ENCODE measurements at places on chromosomes 3 and 15.

GRCh38 chr3:120555657-120556509 lies 40.3 kb upstream of the NDUFB4 start:
- no peak for DNase-seq

- DNase-seq = no peak
Measured at GRCh38 chr3:49709852-49710251, 9.6 kb downstream of the AMIGO3 start.

GRCh38 chr3:72279068-72279604 lies 494.2 kb upstream of the PROK2 start:
- no peak for DNase-seq

- no peak for DNase-seq
Measured at GRCh38 chr3:197847866-197848401, 56.9 kb downstream of the LRCH3 start.

- no peak for DNase-seq
Measured at GRCh38 chr3:37338500-37338899, 164.1 kb upstream of the LRRFIP2 start.

DNA sequence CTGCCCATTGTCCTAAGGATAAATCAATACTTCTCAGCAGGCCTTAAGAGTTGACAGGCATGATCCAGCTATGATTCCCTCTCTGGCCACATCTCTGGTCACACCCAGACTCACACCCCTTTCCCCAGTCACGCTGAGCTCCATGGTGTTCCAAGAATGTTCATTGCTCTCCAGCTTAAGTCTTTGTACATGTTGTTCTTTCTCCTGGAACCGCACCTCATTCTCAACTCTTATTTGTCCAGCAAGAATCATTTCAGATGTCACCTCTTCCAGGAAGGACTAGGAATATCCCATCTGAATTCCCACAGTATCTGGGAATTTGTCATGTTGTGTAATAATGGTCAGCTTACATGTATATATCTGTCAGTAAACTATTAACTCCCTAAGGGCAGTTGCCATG lies 118.3 kb upstream of the GALNT15 start:
- DNase-seq = no peak

- no peak for DNase-seq
Measured at GRCh38 chr3:58647381-58648141, 19.0 kb downstream of the FAM3D start.

- DNase-seq = no peak
Measured at GRCh38 chr3:43727930-43728329, 37.2 kb downstream of the ABHD5 start.

GRCh38 chr3:136982033-136982432 lies 24.2 kb downstream of the IL20RB start:
- no peak for DNase-seq

GRCh38 chr15:47669221-47669620 lies 48.1 kb upstream of the SEMA6D start:
- DNase-seq = no peak

DNA sequence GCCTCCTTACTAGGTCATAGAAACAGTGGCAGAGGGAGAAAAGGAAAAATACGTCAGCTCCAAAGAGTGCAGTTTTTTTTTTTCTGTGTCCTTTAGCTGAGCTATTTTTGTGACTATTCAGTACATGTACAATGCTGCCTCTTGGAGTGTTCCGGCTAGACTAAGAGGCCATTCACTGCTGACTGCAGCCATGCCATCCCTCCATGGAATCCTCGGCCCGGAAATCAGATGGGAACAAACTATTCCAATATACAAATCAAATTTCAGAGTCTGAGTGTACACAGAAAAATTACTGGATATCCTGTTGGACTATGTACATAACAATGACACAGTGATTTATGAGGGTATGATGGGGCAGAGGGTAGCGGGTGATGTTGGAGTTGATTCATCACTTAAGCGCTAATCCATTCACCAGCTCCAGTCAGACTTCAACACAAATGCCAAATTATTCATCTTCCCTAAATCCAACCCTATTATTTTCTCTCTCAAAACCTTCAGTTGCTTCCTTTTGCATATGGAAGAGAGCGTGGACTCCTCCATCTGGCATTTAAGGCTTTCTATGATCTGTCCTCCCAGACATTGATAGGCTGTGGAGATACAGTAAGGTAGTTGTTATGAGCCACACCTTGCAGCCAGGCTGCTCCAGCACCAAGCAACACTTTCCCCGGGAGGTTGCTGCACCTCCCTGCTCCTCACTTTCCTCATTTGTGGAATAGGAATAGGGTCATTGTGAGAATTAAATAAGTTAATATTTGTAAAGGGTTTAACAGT lies 109.1 kb downstream of the LPP start:
- DNase-seq = peak; percentile 48

DNA sequence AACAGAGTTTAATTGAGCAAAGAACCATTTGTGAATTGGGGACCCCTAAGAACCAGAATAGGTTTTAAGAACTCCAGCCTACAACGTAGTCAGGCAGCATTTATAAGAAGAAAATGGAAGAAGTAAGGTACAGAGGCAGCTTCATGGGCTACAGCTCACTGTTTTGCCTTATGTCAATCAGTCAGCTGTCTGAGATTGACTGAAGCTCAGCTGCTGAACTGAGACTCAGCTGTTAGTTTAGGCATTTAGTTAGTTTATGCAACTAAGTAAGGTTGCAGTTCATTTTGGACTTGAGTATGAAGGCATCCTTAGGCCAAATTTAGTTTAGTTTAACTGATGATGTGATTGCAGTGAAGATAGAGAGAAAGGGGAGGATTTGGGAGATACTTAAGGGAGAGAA lies 34.1 kb upstream of the RASA2 start:
- no peak for DNase-seq

DNA sequence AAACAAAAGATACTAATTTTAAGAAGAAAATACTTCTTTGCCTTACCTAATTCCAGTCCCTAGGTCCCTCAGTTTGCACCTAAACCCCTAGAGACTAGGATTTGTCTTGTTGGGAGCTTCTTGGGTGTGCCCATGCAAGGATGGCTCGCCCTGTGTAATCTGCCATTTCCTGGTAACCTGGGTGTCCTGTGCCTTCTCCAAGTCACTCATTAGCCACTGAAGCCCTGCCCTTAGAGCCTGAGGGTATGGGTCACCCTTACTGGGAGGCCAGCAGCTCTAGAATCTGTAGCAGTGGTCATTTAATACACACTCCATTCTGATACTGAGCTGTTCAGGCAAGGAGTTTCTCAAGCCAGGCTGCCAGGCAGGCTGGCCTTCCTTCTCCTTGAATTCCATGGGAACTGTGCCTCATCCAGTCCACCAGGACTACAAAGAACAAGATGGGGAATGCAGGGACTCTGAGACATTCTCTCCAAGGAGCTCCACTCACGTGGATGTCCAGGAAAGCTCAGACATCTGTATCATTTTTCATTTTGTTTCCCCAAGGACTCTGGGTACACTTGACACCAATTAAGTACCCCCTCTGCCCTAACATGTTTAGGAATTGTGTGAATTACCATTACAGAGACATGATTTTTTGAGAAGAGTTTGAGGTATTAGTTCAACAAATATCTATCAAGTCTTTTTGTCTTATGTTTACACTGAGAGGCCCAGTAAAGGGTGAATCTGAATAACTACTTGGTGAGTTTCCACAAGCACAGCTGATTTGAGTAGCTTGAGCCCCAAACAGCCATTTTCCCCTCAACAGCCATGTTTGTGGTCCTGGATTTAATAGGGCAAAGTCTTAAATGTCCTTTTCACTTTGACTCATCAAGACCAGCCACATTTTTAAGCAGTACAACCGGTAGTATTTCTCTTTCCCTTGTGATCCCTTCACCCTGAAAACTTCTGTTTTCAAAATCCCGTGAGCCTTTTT lies 52.6 kb downstream of the ARNT2 start:
- DNase-seq = no peak

DNA sequence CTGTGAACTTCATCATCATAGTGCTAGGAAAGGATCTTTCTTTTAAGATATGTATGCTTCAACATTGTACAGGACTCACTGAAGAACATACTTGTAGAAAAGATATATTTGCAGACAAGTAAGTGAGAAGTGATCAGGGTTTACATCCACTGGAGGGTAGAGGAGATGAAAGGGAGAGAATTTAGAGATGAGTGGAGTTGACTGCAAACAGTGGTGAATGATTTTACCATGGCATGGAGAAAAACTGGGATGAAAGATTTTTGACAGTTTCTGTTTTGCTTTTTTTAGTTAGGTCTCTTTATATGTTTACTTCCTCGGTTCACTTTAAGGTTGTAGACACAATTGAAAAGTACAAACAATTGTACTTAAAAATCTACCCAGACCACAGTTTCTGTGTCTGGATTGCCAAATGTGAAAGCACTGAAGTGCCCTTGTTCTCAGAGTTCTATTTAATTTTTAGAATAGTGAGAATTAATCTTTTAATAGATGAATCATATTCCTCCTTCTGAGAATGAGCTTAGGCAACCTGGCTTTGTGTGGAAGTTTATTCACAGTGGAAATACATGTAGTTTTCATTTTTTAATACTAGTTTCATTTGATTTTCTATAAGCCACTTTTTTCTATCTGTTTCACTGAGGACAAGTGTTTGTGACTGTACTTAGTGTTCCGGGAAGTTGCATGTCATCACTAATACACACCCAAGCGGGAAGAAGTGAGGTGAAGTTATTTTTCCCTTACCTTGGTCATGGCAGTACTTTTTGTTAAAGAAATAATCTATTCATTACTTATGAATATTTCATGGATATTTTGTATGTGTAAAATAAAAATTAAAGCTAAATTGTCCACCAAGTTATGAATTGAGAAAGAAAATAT lies 1.8 kb upstream of the GPR171 start:
- DNase-seq = no peak

- DNase-seq = no peak
Measured at GRCh38 chr3:151697496-151697895, 36.2 kb upstream of the AADACL2 start.

DNA sequence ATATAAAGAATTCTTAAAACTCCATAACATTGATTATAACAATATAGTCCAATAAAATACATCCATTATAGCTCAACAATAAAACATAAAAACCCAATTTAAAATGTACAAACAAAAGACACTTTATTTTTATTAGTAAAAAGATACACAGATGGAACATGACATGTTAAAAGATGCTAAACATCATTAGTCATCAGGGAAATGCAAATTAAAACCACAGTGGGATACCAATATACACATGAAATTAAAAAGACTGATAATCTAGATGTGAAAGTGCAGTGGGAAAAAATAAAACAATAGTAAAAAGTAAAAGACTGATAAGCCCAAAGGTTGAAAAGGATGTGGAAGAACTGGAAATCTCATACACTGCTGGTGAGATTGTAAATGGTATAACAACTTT lies 46.2 kb downstream of the DNAH12 start:
- no peak for DNase-seq

GRCh38 chr3:194787072-194787471 lies 101.4 kb downstream of the FAM43A start:
- no peak for DNase-seq

- no peak for DNase-seq
Measured at GRCh38 chr3:67804089-67804488, 149.7 kb upstream of the SUCLG2 start.

- no peak for DNase-seq
Measured at GRCh38 chr3:107681396-107681795, 158.6 kb downstream of the BBX start.

DNA sequence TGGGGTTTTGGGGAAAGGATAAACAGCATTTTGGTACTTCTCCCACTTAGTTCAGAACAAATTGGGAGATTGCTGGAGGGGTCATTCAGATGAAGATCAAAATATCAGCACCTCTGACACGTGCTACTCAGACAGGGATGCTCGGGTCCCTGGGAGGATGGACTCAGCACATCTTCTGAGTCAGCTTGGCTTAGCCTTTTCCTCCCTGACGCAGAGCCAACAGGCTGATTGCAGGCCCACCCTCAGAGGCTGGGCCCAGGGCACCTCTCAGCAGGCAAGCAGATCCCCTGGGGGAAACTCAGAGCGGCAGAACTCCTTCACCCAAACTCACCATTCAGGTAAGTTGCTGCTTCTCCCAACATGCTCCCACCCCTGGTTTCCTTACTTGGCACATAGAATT lies 304.9 kb downstream of the TLE3 start:
- DNase-seq = no peak

DNA sequence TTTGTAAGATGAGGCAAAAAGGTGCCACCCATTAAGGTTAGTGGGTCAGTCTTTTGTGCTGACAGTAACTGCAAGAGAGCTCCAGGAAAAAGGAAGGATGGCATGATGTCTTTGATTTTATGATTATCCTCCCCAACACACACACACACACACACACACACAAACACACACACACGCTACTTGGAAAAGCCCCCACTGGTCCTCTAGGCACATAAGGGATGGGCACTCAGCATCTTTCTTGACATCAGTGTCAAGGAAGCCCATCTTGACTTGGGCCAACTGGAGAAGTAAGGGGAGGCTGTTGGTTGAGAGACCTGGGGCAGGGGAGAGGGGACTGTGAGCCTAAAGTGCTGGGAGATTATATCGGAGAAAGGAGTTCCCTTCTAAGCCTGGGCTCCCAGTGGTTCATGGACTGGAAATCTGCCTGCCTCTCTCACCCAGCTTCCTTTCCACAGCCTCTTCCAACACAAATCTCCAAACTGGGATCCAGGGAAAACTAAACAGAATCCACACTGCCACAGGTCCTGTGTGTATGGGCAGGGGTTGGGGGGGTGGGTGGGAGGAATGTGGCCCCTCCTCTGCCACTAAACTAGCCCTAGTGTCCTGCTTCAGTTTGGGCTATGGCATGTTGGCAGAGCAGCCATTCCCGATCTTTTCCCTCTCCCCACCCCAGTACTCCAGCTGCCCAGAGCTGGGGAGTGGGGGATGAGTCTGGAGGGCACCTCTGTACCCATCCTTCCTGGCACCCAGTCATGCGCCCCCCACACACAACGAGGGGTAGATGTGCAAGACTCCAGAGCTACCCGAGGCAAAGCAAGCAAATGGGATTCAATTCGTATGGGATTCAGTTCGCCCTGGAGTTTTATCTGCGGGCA lies 1.6 kb downstream of the AMOTL2 start:
- DNase-seq = no peak

DNA sequence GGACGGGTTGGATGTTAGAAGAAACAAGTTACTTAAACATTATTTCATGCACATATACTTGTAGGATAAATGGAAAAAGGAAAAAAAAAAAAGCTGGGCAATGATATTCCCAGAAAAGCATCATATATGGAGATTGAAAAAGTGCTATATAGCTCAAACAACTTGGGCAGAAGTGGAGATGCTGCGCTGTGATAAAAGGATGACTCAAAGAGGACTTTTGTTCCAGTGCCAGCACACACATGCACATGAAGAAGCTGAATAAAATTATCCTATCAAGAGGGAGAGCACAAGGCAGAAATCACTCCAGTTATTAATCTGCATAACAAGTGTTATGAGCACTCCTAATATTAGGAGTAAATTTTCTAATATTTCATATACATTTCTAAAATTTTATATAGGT lies 30.9 kb downstream of the FRMD4B start:
- DNase-seq = no peak

DNA sequence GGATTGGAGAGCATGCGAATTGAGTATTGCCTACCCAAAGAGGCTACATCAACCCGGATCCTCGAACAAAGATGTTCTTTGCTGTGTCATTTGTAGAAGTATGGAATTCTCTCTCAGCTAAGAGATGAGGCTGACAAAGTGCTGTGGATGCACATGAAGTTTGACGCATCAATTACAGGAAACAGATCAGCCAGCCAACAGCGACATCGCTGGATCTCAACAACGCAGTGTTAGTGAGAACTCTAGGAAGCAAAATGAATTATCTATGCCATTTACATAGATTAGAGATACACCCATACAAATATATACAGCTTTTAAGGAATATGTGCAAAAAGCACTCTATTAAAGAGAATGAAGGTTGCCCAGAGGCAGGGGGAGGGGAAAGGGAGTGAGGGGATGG lies 160.6 kb upstream of the RGMA start:
- no peak for DNase-seq

- DNase-seq = no peak
Measured at GRCh38 chr3:188390775-188391443, 237.0 kb downstream of the LPP start.

- DNase-seq = no peak
Measured at GRCh38 chr3:74491874-74492273, 122.6 kb downstream of the CNTN3 start.

All from head of caudate nucleus (tissue), 42 donors.